ENCODE measurements at places on chromosomes 12 and 14. TPM values are rescaled to one million over a fixed set of nuclear protein-coding genes. Genes with fewer than 3 reads are reported as not detected.

GRCh38 chr14:52266179-52266578 is 1.3 kb upstream of the PTGDR start:
- no peak for ATAC-seq

The AICDA gene
- total RNA-seq: not detected

The SETD1B gene
- total RNA-seq: 23.4 TPM

The DHRS2 gene
- total RNA-seq: 7.9 TPM

The KRT5 gene
- not detected for total RNA-seq

DNA sequence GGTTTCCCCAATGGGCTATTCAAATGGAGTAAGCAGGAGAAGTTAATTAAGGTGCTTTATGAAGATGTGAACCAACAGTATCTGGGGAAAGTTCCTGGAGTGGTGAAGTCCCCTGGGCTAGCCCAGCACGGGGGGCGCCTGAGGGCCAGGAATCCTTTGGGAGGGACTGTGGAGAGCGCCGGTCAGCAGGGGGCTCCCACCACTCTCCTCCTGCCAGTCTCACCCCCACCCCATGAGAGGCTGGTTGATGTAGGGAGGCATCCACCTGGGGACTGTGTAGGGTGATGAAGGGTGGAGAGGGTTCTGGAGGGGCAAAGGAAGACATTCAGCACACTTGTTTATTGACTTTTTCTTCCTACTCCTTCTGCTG is 4.4 kb downstream of the CEBPE start:
- no peak for ATAC-seq

- ATAC-seq: no peak
Observed at GRCh38 chr12:94031763-94032162, 116.6 kb upstream of the PLXNC1 start.

The IL26 gene
- 8.0 TPM for total RNA-seq

GRCh38 chr12:69397978-69398377 is 38.4 kb downstream of the YEATS4 start:
- no peak for ATAC-seq

The SMIM41 gene
- not detected for total RNA-seq

DNA sequence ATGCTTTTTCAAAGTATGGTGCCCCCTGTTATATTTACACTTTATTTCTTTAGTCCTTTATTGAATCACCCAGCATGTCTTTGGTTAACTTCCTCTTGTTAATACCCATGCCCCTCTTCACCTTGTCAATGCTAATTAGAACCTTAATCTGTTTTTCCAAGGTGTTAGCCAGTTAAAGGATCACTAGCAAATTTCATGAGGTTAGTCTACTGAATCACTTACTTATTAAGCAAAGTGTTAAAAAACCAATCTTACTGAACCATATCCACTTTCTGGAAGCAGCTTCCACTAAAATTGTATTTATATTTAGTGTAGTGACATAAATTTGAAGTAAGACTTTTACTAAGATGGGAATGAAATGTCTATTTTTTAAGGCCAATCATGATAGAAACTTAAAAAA is 27.9 kb downstream of the TAOK3 start:
- no peak for ATAC-seq

The RHEBL1 gene
- 19.3 TPM for total RNA-seq

DNA sequence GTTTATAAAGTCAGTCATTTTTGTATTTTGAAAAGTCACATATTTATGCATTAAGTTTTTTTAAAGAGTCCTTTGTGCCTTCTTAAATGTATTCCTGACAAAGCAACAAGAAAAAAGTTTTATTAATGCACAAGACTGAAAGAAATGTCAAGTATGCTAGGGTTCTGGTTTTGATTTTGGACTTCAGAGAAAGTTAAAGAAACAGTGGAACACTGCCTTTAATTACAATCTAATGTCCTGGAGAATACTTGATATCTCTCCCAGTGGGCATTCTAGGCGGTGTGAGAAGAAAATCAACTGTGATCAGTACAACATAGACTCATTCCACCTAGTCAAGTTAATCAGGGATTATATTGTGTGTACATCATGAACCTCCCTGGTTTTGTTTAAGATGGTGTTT is 49.9 kb downstream of the PRICKLE1 start:
- ATAC-seq: no peak

The TMEM52B gene
- not detected for total RNA-seq

- ATAC-seq: no peak
Observed at GRCh38 chr14:100658181-100658886, 68.4 kb upstream of the DLK1 start.

GRCh38 chr12:58889557-58889956 is 30.7 kb downstream of the LRIG3 start:
- no peak for ATAC-seq

GRCh38 chr14:32421781-32422180 is 92.7 kb downstream of the AKAP6 start:
- no peak for ATAC-seq

The HVCN1 gene
- total RNA-seq: 0.71 TPM

- ATAC-seq: no peak
Observed at GRCh38 chr12:43444940-43445564, 107.0 kb downstream of the ADAMTS20 start.

- ATAC-seq: no peak
Observed at GRCh38 chr12:71449373-71450070, 9.9 kb downstream of the LGR5 start.

The TRAFD1 gene
- 50.0 TPM for total RNA-seq

The SCN8A gene
- total RNA-seq: 1.2 TPM

GRCh38 chr12:107450541-107450940 is 235.1 kb upstream of the PWP1 start:
- no peak for ATAC-seq

DNA sequence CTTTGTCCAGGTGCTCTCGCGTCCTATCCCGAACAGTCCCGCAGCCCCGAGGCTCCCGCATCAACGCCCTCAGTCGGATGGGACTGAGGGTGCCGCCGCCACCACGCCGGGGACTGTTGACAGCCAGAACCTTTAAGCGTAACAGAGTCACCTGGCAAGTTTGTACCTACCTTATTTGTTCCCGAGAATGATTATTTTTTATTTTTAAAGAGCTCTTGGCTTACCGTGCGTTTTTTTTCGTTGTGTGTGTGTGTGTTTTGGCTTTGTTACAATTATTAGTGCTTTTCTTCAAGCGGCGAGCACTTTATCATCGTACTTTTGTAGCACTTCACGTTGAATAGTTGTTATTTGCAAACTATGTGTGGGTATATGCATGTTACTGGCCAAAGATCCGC is 463 bp downstream of the COA8 start:
- no peak for ATAC-seq

DNA sequence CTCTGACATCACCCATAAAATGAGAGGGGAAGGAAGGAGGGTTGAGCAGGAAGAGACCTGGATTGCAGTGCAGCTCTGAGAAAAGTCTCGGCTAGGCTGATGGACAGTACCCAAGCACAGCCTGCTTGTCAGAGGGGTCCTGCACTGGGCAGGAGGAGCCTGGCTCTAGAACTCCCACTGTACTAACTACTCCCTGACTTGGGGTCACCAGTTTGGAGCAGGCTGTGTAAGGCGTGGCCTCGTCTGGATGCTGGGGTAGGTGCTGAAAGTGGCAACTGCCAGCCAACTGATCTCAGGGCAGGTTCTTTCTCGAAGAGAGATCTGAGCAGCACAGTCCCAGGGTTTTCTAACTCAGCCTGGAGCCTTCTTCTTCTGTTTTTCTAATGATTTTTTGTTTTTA is 176.3 kb downstream of the ATP23 start:
- no peak for ATAC-seq

DNA sequence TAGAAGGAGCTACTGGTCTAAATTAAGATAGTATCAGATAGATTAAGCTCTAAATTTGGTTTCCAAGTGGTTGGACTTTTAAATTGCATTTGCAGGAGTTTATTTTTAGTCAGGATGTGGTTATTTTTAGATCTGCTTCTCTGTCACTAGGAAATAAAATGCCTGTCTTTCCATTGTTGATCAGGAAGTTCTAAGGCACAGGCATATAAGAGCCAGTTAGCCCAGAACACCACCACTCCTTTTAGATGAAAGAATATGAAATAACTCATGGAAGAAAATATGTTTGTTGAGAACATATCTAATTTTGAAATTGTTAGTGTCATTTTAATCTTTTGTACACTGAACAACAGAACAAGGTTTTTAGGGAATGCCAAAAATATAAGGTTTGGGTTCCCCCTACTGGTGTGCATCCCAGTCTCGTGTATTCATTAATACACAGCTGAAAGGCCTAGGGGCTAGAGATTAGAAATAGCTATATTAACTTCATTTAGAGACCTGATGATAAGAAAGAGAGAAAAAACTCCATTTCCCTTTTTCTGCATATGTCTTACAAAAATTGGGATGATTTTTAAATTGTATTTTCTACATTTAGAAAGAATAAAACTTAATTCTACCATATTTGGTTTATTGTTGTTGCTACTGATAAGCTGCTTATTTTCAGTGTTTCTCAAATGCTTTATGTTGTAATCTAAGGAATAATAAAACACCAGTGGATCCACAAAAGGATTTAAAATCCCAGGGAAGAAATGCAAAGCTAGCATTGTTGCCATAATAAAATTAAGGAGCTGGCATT is 67.2 kb downstream of the RIC8B start:
- ATAC-seq: no peak

The KRT6C gene
- total RNA-seq: not detected

DNA sequence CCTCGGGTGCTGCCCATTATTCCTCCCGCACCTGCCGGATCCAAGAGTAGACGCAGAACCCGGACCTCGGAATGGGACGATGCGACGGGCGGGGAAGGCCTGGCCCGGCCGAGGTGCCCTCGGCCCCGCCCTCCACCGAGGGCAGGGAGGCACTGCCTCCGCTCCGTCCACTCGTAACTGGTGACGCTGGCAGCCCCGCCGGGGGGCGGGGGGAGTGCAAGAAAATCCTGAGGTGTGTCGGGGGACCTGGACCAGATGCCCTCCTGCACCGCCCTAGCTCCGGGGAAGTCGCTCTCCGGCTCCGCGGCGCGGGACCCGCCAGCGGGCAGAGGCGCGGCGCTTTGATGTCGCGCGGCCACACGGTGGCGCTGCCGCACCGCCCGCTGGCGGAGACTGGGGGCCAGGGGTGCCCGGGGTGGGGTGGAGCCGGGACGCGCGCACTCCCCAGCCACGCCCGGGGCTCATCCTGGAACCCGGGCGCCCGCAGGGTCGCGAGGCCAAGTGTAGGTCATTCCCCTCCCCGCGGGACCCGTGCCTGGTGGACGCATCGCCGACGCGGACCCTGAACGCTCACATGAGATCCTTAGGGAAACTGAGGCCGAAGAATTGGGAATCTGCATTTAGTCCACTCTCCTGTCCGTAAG is 202.8 kb downstream of the TTC8 start:
- ATAC-seq: peak; percentile 94

The GPRC5D gene
- total RNA-seq: not detected

- ATAC-seq: no peak
Observed at GRCh38 chr14:101776344-101776743, 14.8 kb downstream of the PPP2R5C start.

DNA sequence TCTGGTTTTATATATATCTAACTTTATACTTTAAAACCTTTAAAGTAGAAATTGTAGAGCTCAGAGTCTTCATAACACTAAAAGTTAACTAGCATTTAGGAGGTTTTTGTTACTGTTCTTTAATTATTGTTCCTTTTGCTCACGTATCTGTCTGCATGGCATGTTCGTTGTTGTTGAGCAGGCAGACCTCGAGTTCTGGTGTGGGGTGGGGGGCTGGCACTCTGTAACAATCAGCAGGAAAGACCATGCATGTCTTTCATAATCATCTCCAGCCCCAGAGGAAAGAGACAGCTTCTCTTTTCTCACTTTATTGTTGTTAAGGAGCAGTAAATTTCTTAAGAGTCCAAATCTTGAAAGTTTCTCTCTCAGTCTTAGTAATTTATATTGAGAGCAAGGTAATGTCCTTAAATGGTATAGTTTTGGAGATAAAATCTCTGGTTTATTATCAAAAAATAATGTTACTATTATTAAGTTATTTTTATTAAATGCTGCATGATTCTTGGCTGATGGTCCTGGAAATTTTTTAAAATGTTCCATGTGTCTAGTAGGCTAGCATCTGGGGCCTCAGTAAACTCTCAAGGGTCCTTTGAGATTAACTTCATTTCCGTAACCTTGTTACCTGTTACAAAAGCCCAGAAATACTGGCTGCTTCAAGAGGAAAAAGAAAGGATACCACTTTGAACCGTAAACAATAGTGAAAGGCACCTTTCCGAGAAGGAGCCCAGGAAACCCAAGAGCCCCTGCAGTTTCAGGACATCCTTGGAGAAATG is 30.3 kb downstream of the CKB start:
- no peak for ATAC-seq

- no peak for ATAC-seq
Observed at GRCh38 chr14:77730976-77731497, 23.1 kb downstream of the SLIRP start.

The SDSL gene
- total RNA-seq: 0.69 TPM

GRCh38 chr14:86847140-86847539 is 1145.8 kb downstream of the GALC start:
- ATAC-seq: no peak

The OR4E2 gene
- not detected for total RNA-seq

The TROAP gene
- total RNA-seq: 53.9 TPM

- peak; percentile 27 for ATAC-seq
Observed at GRCh38 chr14:65211341-65211987, 109.1 kb upstream of the MAX start.

GRCh38 chr12:93784339-93785086 is 107.3 kb downstream of the CRADD start:
- ATAC-seq: peak; percentile 39

- no peak for ATAC-seq
Observed at GRCh38 chr14:92004062-92004461, 35.8 kb downstream of the TRIP11 start.

DNA sequence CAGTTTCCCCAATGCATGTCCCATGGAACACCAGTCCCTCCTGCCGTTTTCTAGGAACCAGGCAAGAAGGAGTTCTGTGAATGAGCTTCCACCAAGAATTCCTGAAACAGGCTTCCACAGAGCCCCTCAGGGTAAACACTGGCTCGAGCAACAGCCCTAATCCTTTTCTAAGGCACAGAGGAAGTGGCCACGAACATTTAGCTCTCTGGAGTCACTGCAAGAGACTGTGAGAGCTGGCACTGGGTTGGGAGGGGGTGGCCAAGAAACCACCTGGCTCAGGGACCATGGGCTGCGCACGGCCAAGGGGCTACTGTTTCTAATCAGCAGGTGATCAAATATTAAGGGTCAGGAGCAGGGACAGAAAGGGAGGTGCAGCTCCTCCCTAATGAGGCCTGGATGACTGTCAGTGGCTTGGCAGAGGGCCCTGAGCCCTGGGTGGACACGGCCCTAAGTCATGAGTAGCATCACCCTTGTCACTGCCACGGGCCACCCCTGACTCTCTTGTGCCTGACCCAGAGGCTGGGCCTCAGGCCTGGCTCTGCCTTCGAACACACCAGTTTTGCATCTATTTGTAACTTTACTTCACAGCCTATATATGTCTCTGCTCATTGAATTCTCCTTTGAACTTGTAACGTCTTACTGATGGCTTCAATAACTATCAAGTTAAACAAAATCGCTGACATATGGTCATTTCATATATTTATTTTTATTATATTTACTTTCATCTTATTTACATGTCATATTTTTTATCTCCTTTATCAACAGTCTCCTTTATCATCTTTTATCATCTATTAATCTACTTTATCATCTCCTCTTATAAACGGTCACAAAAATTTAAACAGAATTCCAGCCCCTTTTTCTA is 154.0 kb downstream of the DICER1 start:
- no peak for ATAC-seq

The STAC3 gene
- 3.2 TPM for total RNA-seq

All from activated T-helper 17 cell treated with anti-CD3 and anti-CD28 coated beads, Interleukin-2, amount 50 U/mL, for 72 hours (primary cell).